ENCODE measurements at places on chromosomes 5 and 9.

GRCh38 chr5:77859306-77859705, 83.2 kb upstream of the TBCA start:
- DNase-seq: no peak

GRCh38 chr5:154356020-154356655, 89.7 kb upstream of the SAP30L start:
- DNase-seq: no peak

DNA sequence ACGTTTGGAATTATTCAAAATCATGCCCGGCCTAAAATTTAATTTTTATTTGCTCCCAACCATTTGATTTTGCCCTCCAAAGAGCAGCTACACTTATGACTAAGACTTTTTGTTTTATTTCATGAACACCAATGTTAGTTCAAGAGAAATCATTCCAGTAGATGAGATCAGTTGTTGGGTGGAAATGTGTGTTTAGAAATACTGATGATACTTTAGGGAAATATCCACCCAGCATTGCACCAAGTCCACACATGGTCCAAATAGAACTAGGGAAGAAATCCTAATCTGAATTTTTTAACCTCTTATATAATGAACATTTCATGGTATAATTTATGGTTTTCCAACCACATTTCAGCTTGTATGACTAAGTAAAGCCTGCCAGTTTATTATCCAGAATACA, 28.3 kb upstream of the GOLPH3 start:
- no peak for DNase-seq

DNA sequence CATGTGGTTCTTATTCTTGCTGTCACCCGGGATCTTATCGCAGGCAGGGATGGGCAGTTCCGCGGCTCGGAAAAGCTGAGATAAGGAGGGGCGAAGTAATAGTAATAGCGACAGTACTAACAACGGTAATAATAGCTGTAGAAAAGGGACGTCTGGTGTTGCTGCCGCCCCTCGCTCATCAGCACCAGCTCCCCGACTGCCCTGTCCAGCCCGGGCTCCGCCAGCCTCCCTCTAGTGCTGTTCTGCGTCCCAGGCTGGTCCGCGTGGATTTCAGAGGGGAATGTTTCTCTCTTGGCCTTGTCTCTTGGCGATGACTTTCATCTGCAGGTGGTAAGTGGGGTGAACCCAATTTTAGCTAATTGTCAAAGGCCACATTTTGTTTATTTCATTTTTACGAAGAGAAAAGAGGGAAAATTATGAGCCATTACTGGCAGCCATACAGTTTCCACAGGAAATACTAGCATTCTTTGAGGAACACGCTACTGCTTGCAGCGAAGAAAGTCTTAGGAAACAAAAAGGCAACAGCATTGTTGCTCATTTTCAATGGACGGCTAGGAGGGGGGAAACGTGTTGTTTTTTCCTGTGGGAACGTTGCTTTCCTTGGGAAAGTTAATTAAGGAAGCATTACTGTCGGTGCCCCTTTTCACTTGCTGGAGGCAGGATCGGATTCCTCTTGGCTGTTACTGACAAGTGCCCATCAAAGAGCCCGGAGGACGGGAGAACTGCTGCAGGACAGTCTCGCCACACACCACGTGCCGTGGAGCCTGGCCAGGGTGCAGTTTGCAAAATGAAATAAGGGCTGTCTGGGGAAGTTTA, 762 bp downstream of the SNCAIP start:
- DNase-seq: no peak

DNA sequence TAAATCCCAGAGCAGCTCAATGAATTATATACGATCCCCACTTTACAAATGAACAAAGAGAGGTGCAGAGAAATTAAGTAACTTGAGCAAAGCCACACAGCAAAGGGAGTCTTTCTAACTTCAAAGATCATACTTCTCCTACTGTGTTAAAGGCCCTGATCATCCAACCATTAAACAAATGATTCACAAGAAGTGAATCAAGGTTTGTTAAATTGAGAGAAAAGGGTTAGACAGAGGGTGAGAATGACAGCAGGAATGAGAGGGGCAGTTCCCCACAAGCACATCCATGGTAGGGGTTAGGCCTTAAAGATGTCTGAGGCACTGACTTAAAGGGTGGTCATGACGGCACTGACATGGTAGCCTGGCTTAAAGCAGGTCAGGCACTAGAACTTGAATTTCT, 10.7 kb downstream of the IDNK start:
- DNase-seq: no peak

Data from activated B cell treated with CpG ODN at 0.5 μM for 24 hours (primary cell).